ENCODE measurements at places on chromosomes 12 and 14.

DNA sequence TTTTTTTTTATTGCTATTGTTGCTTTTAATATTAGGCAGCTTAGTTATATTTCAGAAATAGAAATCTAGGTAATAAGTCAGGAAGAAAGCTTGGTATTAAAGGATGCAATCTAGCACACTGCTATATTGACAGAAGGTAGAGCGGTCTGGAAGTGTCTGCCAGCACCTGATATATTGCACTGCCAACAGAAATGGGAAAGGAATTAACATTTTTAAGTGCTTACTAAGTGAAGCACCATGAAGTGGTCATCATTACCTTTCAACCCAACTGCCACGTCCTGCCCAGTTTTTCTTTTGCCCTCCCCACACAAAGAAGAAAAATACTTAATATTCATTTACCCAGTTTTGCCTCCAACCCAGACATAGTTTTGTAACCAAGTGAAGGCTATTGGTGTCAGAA lies 163.5 kb downstream of the KITLG start:
- no peak for DNase-seq

DNA sequence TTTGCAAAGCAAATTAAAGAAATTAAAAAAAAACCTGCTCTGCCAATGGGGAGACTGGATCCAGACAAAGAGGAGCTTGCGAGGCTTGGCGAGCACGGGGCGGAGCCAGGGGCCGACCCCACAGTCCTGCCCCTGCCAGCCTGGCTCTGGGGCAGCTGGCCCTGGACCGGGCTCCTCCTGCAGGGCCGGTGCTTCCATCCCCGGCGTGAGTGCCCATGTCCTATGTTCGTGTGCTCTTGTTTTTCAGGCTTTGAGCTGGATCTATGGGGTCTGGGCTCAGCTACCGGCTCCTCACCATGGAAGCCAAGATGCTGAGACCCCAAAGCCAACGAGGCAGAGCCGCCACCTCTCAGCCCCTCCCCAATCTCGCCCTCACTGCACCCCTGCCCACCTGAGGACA lies 176.8 kb downstream of the KIF26A start:
- peak; percentile 42 for DNase-seq

- DNase-seq: no peak
Observed at GRCh38 chr12:22101749-22102243, 55.8 kb downstream of the CMAS start.

DNA sequence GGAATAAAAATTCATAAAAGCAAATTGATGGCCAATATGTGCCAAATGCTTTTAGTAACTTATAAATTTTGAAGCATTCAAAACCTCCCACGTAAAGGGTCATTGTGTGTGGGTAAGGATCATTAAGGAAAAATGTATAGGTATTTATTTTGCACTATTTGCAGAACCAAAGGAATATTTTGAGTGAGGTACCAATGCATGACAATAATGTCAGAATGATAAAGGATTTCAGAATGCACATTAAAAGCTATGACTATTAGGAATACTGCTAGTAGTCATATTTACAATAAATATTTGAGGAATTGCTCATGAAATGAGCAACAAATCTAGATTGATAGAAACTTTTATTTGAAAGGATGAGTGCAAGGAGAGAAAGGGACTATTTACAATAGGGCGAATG lies 932.8 kb downstream of the SLC6A15 start:
- no peak for DNase-seq

DNA sequence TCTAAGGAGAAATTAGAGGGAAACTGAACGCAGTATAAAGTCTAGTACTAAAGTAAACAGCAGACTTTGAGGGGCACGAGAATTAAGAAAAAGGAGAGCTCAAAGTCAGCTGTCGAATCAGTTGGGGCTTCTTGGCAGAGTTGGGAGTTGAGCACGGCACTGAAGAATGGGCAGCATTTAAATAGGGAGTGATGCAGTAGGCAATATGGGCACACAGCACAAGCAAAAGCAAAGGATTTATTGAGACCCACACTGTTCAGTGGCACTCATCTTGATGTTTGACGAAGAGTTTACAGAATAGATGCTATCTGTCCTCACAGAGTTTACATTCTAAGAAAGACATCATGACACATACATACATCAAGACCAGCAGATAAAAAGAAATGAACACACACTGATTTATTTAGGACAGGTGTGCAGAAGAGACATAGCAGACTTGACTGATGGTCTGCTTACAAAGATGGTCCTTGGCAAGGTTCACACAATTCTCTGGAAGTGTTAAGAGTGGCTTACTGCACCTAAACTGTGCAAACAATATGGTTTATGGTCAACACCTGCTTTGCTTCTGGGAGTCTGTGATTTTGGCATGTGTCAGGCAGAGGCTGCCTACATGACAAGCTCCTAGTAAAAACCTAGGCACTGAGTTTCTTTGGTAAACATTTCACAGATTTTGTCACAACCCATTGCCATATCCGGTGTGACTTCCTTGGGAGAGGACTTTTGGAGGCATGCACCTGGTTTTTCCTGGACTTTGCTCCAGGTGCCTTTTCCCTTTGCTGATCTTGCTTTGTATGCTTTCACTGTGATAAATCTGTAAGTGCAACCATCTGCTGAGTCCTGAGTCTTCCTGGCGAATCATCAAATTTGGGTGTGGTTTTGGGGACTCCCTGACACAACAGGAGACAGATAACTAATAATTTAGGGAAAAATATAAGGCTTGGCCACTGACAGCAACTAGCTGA lies 26.3 kb downstream of the ALKBH1 start:
- DNase-seq: no peak

- no peak for DNase-seq
Observed at GRCh38 chr14:77316872-77317301, 3.8 kb downstream of the POMT2 start.

- DNase-seq: no peak
Observed at GRCh38 chr14:105409364-105409763, 10.3 kb upstream of the MTA1 start.

GRCh38 chr12:132492522-132492921 lies 2.6 kb downstream of the FBRSL1 start:
- no peak for DNase-seq

DNA sequence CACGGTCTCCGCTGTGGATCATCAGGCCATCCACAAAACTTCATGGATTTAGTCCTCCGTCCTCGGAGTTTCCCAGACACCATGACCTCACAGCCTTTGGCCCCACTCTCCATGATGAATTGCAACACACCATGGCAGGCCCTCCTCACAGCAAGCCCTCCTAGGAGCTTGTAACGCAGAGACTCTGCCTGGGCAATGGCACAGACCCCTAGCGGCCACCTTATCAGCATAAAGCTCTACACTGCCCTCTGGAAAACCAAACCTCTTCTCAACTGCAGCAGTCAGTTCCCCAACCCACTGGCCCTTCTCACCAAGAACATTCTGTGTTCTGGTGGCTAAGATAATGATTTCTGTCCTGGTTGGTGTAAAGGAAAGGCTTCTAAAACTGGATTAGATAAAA lies 238.4 kb upstream of the USP15 start:
- DNase-seq: no peak

- no peak for DNase-seq
Observed at GRCh38 chr12:100741084-100741711, 53.4 kb upstream of the ANO4 start.

- DNase-seq: peak; percentile 83
Observed at GRCh38 chr12:53052419-53053217, 2.8 kb downstream of the TNS2 start.

- no peak for DNase-seq
Observed at GRCh38 chr14:75254381-75254822, 24.2 kb upstream of the FOS start.

DNA sequence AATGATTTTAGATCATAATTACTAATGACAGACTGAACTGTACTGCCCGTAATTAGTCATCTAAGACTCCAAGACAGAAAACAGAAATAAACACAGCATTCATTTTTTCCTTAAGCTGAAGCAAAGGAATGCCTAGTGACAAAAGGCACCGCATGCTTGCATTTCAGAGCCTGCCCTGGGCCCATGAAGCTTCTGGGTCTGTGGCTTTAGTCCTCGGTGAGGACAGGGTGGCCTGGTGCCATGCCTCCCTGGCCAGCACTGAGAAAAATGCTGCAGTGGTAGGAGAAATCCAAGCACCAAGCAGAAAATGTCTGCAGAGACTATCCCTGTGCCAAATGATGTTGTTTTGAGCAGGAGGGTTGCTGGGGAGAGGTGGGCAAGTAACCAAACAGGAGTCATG lies 171.6 kb downstream of the CALM1 start:
- DNase-seq: no peak

Data from suprapubic skin (tissue), 4 donors.